ENCODE measurements at places on chromosomes 1 and 21.
A peak's percentile ranks its signal among the peaks of the same experiment; 100 is the strongest.

DNA sequence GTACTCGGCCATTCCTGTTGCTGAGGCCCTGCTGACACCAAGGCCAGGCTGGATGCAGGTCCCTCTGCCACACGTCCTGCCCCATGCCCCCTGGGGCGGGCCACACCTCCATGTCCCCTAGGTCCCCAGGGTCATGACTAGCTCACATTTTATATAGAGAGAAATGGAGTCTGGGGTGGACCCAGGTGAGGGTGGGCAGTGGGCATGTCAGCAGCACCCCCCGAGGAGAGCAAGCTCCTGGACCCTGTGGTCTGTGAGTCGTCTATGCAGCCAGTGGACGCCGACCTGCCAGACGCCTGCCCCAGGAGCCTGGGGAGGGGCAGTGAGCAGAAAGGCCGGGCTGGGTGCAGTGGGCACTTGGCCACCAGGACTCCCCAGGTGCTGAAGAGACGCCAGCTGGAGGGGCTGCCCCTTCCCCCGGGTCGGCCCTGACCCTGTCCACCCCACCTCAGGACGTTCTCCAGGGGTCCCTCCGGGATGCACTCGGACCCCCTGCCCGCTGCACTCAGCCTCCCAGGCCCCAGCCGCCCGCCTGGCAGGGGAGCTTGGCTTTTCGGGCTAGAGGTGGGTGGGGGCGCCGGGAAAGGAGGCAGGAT is 15.9 kb downstream of the SAMD11 start:
- DNase-seq = no peak

DNA sequence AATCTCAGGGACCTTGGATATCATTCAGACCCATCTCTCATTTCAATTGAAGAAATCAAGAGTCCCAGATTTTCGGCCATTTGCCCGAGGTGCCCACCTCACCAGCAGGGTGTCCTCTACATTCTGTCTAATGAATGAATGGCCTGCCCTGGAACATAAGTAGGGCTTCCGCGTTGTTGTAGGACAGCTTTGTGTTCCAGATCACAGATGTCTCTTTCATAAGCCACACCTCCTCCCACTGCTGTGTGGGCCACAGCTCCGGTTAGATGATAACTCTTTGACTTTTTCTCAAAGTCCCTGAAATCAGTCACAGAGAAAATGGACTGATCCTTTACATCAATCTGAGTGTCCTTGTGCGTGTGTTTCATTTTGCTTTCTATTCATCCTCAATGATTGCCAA is 144.4 kb downstream of the RGS7 start:
- no peak for DNase-seq

DNA sequence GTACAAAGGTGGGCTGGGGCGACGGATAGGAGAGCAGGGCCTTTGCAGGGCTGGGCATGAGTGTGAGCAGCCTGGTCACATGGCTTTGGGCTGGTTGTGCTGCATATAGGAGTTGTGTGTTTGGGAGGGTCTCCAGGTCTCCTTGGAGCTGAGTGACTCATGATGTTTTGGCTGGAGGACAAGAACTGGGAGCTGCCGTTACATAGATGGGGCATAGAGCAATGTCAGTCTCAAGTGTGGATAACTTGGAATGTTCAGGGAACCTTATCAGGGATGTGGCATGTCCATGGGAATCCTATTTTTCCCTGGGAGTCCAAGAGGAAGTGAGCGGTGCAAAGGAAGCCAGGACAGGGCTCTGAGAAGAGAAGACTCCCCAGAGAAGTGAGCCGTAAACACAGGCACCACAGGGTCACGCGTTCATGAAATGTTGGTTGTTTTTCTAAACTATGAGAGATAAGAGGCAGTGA is 136.4 kb upstream of the KCNE2 start:
- no peak for DNase-seq

DNA sequence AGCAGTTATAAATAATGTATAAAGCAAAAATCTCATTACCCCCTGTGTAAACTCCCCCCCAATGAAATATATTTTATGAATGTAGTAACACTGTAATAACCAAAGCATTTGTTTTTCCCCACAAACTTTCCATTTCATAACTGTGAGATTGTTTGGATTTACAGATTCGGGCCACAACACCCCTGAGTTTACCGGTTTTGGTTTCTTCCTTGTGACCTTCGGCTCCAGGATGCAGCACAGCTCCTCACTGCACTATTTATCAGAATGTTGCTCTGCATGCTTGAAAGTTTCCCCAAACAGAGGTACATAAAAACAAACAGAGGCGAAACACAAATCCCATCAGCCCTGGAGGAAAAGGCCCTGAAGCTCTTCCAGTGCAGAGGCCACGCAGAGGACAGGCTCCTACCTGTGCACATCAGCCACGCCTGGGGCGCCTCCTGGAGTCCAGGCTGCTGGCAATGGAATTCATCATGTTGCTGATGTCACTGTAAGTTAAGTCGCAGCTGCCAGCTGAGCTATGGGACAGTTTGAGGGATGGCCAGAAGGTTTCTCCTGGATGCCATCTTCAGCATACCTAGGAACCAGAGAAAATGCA is 122.0 kb downstream of the LMO4 start:
- no peak for DNase-seq

GRCh38 chr1:33182401-33182841 is 578 bp upstream of the TRIM62 start:
- peak; percentile 49 for DNase-seq

- DNase-seq = no peak
Measured at GRCh38 chr1:113133038-113133437, 60.0 kb downstream of the LRIG2 start.

- DNase-seq = no peak
Measured at GRCh38 chr1:176542352-176542751, 79.4 kb downstream of the PAPPA2 start.

GRCh38 chr21:41819236-41819855 is 52.5 kb upstream of the RIPK4 start:
- no peak for DNase-seq

GRCh38 chr1:62481681-62482080 is 44.8 kb downstream of the USP1 start:
- no peak for DNase-seq

DNA sequence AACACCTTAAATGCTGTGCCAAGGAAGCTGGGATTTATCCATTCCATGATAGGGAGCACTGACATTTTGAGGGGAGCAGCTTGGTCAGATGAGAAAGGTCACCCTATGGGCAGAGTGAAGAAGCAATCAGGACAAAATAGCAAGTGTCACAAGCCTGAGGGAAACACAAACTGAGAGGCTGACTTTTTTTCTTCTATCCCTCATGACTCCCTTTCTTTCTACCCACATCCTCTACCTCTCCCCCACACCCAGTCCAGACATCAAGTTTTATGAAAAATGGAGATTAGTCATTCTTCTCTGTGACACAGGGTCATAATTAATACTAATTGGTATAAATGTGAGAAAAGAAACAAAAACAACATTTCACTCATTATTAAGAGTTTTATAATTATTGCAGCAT is 103.1 kb downstream of the SLC25A24 start:
- DNase-seq = no peak

DNA sequence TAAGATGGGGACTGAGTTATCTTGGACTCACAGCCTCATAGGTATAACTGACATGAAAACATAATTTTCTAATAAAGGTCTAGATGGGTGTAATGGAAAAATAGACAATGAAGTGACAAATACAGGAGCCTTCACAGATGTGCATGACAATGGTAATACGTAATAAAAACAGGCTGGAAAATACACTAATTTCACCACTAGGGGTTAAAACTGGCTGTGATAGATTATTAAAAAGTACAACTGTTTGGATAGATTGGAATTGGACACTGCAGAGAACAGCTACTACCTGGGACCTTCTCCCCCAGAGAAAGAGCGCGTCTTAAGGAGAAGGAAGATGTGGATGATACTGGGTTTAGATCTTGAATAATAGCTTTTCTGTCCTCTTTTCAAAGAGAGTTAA is 9.8 kb downstream of the KAZN start:
- no peak for DNase-seq

GRCh38 chr1:221839321-221839720 is 97.4 kb upstream of the DUSP10 start:
- peak; percentile 74 for DNase-seq

DNA sequence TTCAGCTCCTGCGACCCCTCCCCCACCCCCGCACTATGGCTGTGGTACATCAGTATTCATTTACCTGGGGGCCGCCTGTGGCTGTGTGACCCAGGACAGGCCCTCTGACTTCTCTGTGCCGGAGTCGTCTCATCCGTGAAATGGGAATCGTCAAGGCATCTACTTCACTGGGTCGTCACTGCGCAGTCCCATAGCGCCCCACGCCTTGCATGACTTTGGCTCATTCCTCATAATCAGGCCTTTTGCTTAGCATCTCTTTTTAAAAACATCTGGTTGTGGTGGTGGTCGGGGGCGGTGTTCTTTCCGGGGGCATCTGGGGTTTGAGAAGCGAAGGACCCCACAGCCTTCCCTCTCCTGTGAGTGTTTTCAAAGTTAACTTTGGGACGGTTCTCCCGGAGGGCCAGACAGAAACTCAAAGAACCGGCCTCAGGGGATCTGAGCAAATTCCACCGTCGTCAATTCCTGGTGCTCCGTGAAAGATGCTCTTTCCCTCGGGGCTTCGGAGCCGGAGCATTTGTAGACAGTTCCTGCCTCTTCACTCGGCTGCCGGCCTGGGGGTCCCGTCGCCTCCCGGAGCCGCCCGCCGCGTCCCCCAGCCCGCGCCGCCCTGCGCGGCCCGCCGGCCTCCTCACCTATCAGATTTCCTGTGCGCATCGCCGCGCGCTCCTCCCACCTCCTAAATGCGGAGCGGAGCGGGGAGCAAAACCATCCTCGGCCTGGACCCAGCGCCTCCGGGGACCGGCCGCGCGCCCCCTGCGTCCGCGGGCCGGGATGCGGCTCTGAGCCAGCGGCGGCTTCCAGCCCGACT is at the start of gene B3GALT5:
Gene B3GALT5 (plus strand): TSS at position 708 of the 808 bp plus-strand sequence. CDS start 47,620 bp downstream, outside the sequence.
- DNase-seq = no peak

- peak; percentile 13 for DNase-seq
Measured at GRCh38 chr1:228982637-228983036, 247.4 kb downstream of the RHOU start.

GRCh38 chr1:38326856-38327255 is 280.3 kb upstream of the POU3F1 start:
- DNase-seq = no peak

- DNase-seq = no peak
Measured at GRCh38 chr1:194078765-194079164, 892.4 kb upstream of the B3GALT2 start.

GRCh38 chr1:54415991-54416390 is 9.8 kb upstream of the SSBP3 start:
- no peak for DNase-seq

- DNase-seq = no peak
Measured at GRCh38 chr1:39272027-39272797, 67.7 kb downstream of the MACF1 start.

Data from activated CD8-positive, alpha-beta memory T cell treated with anti-CD3 and anti-CD28 coated beads for 24 hours (primary cell).